ENCODE measurements at places on chromosomes 4 and X.
A peak's percentile ranks its signal among the peaks of the same experiment; 100 is the strongest.

GRCh38 chr4:83125738-83126141 is 11.2 kb upstream of the PLAC8 start:
- no peaks in the 10 kb centered on the region for H3K27me3 ChIP-seq
- peak overlapping the region; percentile 21 for H3K4me3 ChIP-seq
- H3K36me3 ChIP-seq, result no peaks in the 10 kb centered on the region
- H3K27ac ChIP-seq, result peak overlapping the region; percentile 52
- peaks cover 10% of the 10 kb centered on the region for H3K4me1 ChIP-seq
- DNase-seq, result peak; percentile 73

DNA sequence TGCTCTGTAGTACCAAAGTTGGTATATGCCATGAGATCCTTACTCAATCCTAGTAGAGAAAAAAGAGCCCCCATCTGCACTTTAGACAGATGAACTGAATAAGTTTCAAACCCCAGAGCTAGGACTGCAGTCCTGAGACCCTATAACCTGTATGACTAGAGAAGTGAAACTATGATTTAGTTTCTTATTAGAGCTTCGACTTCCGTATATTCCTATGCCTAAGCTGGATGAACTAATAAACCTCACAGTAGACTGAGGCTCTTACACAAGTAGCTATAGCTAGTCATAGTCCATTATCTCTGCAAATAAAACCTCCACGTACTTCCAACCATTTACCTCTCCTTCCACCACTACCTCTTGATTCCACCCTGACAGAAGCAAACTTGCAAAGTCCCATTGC is 6.3 kb upstream of the OTUD4 start:
- no peak overlapping the region for H3K4me3 ChIP-seq
- H3K27ac ChIP-seq, result no peak overlapping the region
- no peaks in the 10 kb centered on the region for H3K4me1 ChIP-seq
- no peaks in the 10 kb centered on the region for H3K36me3 ChIP-seq

- no peaks in the 10 kb centered on the region for H3K36me3 ChIP-seq
- no peak for DNase-seq
- H3K27ac ChIP-seq, result no peak overlapping the region
- H3K4me1 ChIP-seq, result no peaks in the 10 kb centered on the region
- no peaks in the 10 kb centered on the region for H3K27me3 ChIP-seq
Observed at GRCh38 chr4:175720722-175721121, 91.3 kb downstream of the GPM6A start.

GRCh38 chr4:183918696-183919095 is 13.6 kb downstream of the STOX2 start:
- no peaks in the 10 kb centered on the region for H3K4me1 ChIP-seq
- H3K4me3 ChIP-seq, result no peak overlapping the region
- no peak overlapping the region for H3K27ac ChIP-seq
- H3K27me3 ChIP-seq, result no peaks in the 10 kb centered on the region
- DNase-seq, result no peak

GRCh38 chrX:135185795-135186443 is 14.7 kb upstream of the CT55 start:
- DNase-seq, result peak; percentile 32
- H3K27ac ChIP-seq, result no peak overlapping the region
- no peaks in the 10 kb centered on the region for H3K4me1 ChIP-seq
- no peaks in the 10 kb centered on the region for H3K27me3 ChIP-seq
- no peak overlapping the region for H3K4me3 ChIP-seq

DNA sequence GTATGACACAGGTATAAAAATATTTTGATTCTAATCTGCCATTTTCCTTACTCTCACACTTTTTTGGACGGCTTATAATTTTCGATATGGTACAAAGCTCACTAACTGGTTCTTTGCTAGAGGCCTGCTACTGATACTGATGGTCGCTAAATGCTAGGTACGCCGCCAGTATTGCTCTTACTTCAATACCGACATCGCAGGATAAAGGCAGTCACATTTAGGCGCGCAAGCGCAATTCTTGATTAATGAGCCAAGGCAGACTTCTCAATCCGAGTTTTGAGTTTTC is 557 bp upstream of the USP38 start:
- H3K4me1 ChIP-seq, result peaks cover 7% of the 10 kb centered on the region
- peak overlapping the region; percentile 70 for H3K4me3 ChIP-seq
- H3K27ac ChIP-seq, result peak overlapping the region; percentile 97
- no peaks in the 10 kb centered on the region for H3K27me3 ChIP-seq

DNA sequence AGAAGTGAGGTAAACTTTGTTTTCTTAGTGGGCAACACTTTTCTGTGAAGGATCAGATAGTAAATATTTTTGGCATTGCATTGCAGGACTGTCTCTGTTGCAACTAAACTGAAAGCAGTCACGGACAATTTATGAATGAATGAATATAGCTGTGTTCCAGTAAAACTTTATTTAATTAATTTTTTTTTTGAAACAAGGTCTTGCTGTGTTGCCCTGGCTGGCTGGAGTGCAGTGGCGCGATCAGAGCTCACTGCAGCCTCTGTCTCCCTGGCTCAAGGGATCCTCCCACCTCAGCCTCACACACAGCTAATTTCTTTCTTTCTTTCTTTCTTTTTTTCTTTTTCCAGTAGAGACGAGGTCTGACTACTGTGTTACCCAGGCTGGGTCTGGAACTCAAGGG is 15.8 kb downstream of the RBM10 start:
- DNase-seq, result no peak
- no peaks in the 10 kb centered on the region for H3K4me1 ChIP-seq
- no peak overlapping the region for H3K4me3 ChIP-seq
- no peaks in the 10 kb centered on the region for H3K27me3 ChIP-seq
